ENCODE measurements at places on chromosomes 1 and 21.
A peak's percentile ranks its signal among the peaks of the same experiment; 100 is the strongest.

- DNase-seq, result no peak
Measured at GRCh38 chr1:210089855-210090254, 142.7 kb upstream of the SERTAD4 start.

- DNase-seq, result no peak
Measured at GRCh38 chr1:50266509-50266908, 156.7 kb downstream of the DMRTA2 start.

DNA sequence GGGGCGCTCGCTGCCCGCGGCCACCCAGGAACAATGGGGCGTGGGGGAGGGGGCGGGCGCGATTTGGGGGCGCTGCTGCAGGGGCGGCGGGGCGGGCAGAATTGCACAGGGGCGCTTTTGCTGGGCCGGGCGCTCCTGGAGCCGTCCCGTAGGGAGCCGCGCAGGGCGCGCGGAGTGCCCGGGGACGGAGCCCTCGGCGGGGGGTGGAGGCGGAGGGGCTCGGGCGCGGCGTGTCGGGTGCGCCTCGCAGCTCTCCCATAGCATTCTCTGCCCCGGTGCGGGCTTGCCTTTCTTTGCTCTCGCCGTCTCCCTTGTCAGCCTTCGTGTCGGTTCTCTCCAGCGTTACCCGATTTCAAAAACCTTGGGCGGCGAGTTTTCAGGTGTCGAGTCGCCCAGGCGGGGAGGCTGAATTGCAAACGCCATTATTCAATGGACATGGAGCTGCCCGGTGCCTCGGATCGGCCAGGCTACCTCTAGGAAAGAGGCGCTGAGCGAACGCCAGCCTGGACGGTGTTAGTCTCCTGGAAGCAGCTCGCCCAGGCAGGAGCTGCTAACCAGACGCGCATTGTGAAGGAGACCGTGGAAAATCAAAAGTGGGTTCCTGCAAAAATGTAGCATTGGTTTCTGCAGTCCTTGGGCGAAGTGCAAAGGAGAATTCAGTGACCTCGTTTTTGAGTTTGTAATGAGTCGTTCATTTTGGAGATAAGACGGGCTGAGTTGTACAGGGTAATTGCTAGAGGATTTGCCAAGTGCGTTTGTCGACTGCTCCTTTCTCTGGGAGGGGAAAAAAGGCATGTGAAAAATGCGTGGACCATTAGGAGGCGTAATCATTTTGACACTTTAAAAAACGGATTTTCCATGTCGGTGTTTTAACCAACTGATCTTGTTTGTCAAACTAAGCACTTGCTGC is 626 bp downstream of the CXADR start:
- DNase-seq, result no peak

DNA sequence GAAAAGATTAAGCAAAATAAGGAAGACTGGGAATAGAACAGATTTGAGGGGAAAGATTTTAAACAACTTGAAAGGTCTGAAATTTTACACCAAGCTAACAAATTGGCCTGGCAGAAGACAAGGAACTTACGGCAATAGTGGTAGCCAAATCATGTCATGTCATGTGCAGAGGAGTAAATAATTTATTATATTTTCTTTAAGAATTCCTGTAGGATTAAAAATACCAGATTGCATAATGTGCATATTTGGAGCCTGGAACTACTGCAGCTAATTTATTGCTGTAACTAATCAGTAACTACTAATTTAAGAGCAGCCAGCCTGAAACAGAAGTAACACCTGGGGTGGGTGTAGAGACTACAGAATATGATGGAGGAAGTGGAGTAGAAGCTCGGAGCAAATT is 334.3 kb downstream of the TGFB2 start:
- no peak for DNase-seq

GRCh38 chr1:59692591-59692990 is 122.2 kb upstream of the HOOK1 start:
- DNase-seq, result peak; percentile 69

DNA sequence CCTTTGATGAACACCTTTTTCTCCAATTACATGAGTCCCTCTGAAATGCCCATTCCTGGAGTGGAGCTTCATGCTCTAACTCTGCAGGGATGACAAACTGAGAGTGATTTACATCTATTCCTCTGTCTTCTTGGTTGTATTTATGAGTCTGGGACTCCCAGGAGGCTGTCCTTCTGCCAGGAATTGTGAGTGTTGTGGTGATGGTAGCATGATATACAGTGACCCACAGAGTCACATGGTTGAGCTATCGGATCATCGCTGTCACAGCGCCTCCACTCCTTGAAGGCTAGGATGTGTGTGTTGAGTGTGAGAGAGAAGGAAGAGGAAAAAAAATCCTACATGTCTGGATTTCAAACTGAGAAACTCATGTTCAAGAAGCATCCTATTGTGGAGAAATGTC is 163.4 kb upstream of the CACNA1E start:
- DNase-seq, result no peak

DNA sequence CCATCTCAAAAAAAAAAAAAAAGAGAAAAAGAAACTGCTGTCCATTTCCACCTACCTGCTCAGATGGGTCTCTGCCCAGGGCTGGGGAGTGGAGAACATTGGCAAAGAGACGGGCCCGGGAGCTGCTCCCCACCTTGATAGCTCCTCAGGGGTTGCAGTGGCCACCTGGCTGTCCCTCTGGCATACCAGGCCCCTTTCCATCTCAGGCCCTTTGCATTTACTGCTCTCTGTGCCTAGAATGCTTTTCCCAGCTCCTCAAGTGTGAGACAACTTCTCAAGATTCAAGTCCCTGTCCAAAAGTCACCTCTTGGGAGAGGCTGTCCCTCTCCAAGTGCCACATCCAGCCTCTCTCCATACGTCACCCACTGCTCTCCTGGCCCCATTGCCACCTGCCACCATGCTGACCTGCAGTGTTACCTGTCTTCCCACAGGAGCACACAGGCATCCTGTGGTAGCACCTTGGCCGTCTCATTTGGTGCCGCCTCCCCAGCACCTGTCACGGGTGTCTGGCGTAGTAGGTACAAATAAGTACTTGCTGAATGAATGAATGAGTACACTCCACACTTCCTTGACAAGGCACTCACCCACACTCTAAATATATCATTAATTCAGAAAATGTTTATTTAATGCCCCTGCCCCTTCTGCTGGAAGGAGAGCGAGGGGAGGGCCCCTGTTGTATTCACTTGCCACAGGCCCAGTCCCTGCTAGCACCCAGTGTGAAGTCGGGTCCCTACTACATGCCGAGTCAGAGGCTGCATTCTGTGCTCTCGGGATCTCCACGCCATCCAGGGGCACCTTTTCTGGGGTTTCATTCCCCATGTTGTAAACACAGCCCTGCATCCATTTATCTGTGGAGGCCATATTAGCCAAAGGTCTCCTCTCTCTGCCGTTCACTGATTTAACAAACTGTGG is 48.8 kb downstream of the DISP3 start:
- DNase-seq, result no peak

DNA sequence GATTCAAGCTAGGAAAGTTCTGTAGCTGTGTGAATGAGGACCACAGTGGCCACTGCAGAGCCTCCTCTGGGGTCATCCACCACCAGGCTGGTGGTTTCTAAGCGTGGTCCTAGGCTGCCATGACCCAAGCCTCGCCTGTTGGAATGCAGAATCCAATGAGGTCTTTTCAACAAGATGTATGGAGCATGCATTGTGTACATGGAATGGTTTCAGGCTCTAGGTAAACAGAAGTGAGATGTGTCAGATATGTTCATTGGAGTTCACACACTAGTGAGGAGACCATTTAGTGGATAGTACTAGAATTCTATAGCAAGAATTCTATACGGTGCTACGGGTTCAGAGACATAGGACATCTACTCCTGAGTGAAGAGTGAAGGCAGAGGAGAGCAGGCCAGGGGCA is 10.7 kb downstream of the RNU5D-1 start:
- DNase-seq, result no peak

DNA sequence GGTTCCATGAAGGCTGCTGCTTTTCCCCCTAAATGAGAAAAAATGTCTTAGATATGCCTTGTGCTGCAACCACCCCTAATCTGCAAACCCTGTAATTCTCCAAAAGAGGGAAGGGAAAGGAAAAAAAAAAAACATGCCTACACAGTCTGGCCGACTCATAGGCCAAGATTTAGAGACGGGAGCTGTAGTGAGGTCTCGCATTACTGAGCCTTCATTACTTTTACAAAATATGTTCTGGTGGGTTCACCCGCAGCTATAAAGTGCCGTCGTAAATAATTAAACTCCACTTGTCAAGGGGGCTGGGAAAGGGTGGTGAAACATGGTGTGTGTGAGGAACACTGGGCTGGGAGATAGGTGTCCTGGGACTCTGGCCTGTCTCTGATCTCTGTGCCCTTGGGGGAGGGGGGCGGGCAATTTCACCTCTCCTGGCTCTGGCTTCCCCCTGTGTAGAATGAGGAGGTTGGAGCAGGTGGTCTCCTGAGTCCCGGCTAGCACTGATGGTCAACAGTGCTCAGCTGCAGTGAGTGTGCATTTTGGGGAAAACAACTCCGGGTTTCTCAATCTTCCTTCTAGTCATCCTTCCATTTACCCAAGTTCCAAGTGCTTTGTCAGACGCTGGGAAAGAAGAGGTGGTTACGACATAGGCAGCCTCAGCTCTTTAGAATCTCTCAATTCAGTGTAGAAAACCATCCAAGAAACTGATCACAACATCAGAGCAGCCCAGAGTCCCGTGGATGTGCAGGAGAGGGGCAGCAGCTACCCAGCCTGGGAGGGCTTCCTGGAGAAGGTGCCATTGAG is 82.3 kb downstream of the ACTL8 start:
- no peak for DNase-seq

DNA sequence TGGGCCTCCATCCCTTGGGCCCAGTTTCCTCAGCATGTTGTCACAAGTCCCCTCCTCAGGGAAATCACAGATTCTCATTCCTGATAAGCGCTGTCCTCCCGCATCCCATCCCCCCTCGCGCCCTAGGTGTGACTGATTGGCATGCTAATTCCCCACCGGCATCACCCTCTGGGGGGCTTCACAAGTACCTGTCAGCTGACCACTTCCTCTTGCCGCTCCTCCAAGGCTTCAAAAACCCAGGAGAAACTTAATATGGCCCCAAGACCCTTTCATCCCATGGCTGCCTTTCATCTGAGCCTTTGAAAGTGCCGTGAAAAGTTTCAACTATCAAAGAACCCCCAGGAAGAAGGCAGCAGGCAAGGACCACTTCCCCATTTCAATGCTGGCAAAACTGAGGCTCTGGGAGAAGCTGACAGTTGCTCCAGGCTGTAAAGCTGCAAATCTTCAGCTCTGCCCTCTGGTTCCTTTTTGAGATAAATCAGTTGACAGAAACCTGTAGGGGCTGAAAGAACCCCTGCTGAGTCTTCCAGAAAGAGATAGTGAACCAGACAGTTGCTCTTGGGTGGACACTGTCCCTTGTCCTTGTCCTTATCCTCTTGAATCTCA is 12.8 kb upstream of the MIXL1 start:
- no peak for DNase-seq

GRCh38 chr1:221765527-221765926 is 23.6 kb upstream of the DUSP10 start:
- no peak for DNase-seq

GRCh38 chr1:228735871-228736586 is 750 bp downstream of the RHOU start:
- DNase-seq, result no peak

GRCh38 chr1:40773748-40774265 is 9.8 kb upstream of the KCNQ4 start:
- no peak for DNase-seq

GRCh38 chr1:29632806-29633615 is 396.7 kb downstream of the PTPRU start:
- no peak for DNase-seq

GRCh38 chr1:8381618-8382017 is 63.7 kb downstream of the SLC45A1 start:
- DNase-seq, result no peak

- no peak for DNase-seq
Measured at GRCh38 chr1:205247130-205247921, 19.6 kb downstream of the TMCC2 start.

DNA sequence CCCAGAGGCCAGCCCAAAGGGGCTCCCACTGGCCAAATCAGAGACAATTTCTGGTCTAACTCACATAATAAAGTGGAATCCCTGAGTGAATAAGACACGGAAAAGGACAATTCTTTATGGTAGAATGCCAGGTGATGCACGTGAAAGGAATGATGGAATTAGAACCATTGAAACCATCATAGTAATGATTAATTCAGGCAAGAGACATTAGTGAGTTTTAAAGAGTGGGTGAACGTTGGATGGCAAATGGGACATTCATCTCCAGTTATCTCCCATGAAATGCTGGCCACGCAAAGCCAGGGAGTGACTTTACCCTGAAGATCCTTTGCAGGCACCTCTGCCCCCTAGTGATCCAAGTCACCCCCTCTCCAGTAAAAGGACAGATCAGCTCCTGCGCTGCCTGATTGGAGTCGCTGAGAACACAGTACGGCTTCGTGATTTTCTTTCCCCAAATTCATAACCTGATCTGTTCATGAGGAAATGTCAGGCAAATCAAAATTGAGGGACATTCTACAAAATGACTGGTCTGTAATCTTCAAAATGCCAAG is 87.5 kb downstream of the AJAP1 start:
- no peak for DNase-seq

DNA sequence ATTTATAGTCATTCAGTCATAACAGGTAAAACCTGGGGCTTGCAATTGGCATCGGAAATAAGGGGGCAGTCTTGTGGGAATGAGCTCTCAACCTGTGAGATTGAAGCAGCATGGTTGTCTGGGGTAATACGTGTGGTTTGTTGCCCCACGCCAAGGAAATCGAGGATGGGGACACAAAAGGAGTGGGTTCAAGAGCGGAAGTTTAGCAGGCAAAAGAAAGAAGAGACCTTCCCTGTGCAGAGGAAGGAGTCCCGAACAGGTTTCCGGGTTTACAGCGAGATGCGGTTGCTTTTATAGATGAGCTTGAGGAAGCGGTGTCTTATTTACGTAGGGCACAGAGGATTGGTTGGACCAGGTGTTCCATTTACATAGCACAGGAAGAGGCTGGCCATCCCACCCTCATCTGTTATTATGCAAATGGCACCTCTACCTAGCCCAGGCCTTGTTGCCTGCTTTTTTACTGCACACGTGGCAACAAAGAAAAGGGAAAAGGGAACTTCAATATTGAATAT is 37.3 kb downstream of the IFNAR1 start:
- peak; percentile 88 for DNase-seq

- DNase-seq, result no peak
Measured at GRCh38 chr1:20058531-20058930, 11.5 kb upstream of the PLA2G5 start.

DNA sequence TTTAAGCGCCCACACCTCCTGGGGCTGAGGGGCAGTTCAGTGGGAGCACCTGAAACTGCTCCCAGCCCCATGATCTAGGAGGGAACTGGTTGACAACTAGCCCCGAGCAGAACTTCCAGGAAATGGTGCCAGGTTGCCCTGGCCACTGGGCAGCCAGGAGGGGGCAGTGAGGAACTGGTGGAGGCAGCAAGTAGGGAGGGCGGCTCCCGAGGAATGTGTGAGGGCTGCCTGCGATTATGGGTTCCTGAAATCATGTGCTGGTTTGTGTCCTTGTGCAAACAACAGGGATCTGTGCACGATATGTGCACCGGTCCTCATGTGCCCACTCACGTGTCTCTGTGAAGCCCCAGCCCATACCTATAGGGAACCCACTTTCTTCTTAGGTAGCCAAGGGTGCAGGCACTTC is 9.9 kb downstream of the GPR3 start:
- peak; percentile 76 for DNase-seq

GRCh38 chr1:180966312-180966711 is 53.6 kb downstream of the KIAA1614 start:
- no peak for DNase-seq
